ENCODE measurements at places on chromosomes 4 and X.

DNA sequence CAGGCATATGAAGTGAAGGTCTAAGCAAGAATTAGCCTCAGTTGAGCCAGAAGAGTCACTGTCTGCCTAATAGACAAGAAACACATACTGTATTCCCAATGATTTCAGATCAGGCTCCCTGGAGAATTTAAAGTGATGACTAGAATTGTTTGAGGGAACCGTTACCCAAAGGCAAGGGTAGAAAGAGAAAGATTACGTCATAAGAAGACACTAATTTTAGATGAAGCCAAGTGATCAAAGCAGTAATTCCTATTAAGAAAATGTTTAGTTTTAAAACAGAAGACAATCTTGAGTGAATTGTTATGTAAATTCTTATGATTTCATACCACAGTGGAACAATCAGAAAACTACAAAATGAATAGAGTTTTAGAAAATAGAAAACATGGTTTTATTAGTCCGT, 194.5 kb upstream of the ARSJ start:
- no peak for DNase-seq

- DNase-seq: no peak
These were observed 19.6 kb upstream of the CA5B start for GRCh38 chrX:15718283-15718970.

DNA sequence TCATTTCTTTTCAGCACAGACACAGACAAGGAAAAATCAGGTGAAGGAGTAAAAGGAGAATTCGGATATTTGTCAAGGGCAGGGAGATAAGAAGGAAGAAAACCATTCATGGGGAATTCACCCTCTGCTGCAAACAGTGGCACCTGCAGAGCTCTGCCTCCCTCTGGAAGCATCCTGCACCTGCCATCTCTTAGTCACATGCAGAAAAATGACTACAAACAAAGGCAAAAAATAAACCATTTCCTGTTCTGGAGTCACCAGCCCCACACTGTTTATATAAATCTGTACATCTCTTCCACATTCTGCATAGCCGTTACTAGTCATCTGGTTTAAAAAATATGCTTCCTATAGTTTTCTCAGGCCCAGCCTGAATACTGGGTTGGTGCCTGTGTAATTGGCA, 205.3 kb downstream of the ARAP2 start:
- no peak for DNase-seq

- DNase-seq: no peak
These were observed 22.4 kb downstream of the STARD8 start for GRCh38 chrX:68669871-68670270.
